ENCODE measurements at places on chromosomes 16 and 17.

DNA sequence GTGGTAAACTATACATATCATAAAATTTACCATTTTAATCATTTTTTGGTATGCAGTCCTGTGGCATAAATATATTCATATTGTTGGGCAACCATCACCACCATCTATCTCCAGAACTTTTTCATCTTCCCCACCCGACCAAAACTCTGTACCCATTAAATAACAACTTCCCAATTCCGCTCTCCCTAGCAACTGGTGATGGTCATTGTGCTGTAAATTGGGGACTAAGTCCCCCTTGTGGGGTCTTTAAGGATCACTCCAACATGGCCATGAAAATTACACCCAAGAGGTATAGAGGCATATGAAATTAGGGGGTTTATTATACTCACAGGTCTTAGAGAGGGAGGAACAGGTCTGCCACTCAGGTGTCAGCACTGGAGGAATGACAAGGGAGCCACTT lies 57.4 kb upstream of the NKD1 start:
- DNase-seq, result no peak

- no peak for DNase-seq
Observed at GRCh38 chr16:83923581-83924365, 24.9 kb downstream of the MLYCD start.

GRCh38 chr16:57240851-57241250 lies 4.2 kb upstream of the ARL2BP start:
- DNase-seq, result no peak

GRCh38 chr17:7266784-7267183 lies 4.5 kb upstream of the CLDN7 start:
- DNase-seq, result no peak

DNA sequence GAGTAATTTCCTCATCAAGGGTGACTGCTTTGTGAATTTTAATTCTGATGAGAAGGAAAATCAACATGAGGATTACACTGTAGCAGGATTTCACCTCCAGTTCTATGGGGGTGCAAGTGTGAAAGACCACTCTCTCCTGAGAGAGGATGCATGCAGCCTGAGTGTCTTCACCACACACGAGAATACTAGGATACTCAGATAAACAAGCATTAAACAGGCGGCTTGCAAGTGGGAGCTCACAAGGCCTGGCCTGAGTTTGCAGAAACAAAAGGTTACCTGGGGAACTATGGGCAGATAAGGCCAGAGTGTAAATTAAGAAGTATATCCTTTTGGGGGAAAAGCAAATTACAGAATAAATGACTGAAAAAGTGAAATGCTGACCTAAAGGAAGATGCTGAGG lies 46.6 kb downstream of the MYH10 start:
- no peak for DNase-seq

- DNase-seq, result no peak
Observed at GRCh38 chr17:1174263-1174880, 5.4 kb downstream of the ABR start.

DNA sequence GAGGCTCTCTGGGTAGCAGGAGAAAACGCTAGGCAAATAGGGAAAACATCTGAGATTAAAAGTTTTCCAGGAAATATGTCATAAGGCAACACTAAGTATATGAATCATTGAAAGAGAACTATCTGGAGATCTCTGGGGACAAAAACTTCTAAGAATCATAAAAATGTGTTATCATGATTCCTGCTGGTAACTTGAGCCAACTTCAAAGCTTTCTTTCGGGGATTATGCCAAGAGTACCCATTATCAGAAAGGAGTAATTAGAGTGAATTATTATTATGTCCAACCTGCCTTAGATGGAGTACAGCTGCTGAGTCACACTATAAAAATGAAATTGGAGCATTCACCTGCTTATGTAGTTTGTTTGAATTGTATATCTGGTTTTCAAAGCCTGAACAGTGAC lies 488.5 kb upstream of the SOX9 start:
- DNase-seq, result peak; percentile 32

GRCh38 chr17:9072696-9073339 lies 51.5 kb downstream of the NTN1 start:
- DNase-seq, result no peak

DNA sequence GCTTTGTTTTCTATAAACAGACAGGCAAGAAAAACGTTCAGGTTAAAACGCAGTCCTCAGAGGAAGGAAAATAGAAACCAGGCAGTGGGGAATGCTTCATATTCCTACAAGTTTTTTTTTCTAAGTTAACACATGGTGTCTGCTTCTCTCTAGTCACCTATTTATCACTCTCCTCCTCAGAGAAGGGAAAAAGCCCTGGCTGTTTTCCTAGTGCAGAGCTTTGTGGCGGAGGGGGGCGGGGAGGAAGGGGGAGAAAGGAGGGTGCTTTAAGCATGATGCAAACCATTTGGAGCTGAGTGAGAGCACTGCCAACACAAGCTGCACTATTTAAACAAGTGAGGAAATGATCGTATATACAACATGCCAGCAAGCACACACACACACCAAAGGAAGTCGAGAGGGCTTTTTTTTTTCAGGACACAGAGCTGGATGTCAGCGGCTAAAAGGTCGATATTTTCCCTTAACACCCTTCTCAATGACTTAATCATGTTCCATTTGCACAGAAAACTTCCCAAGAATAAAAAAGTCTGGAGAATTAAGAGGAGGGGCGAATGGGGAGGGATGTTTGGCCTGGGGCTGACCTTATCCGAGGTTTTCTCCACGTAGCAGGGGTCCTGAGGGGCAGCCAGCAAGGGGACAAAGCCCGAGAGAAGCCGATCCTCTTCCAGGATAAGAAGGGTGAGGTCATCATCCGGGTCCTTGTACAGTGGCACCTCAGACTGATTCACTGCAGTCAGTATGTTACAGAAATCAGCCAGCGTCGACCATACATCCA lies 117.4 kb downstream of the HIC1 start:
- DNase-seq, result peak; percentile 97

DNA sequence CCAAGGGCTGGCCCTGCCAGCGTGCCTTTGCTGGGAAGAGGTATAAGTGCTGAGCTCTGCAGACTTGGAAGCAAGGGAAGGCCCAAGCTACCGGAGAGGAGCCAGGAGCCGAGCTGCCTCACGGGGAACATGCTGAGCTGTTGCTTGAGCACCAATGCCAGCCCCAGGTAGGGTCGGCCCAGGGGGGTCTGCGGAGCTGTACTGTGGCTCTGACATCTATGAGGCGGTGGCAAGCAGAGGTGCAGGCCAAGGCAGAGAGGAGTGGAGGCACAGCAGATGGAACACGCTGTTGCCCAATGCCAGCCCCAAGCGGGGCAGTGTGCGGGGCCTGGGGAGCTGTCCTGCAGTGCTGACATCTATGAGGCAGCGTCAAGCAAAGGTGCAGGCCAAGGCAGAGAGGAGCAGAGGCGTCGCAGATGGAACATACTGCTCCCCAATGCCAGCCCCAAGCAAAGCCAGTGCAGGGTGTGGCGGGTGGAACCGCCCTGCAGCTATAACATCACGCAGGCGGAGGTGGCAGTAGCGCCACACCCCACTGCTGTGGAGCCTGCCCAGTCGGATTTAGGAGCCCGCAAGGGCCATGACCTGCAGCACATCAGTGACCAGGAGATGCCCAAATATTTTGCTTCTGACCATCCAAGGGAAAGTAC lies 10.0 kb downstream of the GGA2 start:
- DNase-seq, result no peak

GRCh38 chr17:27579304-27579703 lies 51.7 kb upstream of the LGALS9 start:
- DNase-seq, result no peak

GRCh38 chr16:27822996-27823395 lies 240.5 kb downstream of the GSG1L start:
- no peak for DNase-seq

GRCh38 chr17:57466017-57466471 lies 209.7 kb downstream of the MSI2 start:
- no peak for DNase-seq
